ENCODE measurements at places on chromosomes 12 and 14. TPM values are rescaled to one million over a fixed set of nuclear protein-coding genes. Genes with fewer than 3 reads are reported as not detected.

DNA sequence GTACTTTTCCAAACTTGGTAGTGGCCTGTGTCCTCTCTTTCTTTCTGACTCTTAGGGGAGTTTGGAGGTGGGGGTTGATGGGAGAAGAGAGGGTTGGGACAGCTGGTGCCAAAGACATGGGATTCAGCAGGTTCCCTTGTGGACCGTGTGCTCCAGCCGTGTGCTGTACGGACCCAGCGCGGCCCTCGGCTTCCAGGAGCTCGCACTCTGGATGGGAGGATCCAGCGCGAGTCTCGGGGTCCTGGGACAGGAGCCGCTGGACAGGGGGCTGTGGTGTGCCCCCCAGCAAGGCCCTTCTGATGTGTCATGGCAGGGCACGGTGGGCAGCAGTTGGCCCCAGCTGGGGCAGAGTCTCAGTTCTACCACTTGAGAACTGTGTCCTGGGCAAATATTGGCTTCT, 45.0 kb upstream of the TSPAN9 start:
- no peak for DNase-seq

Gene B3GNT4
- total RNA-seq: 0.55 TPM

GRCh38 chr14:73995977-73996378, 23.1 kb downstream of the ENTPD5 start:
- DNase-seq: no peak

GRCh38 chr12:6132496-6132895, 8.0 kb upstream of the VWF start:
- no peak for DNase-seq

- no peak for DNase-seq
Measured at GRCh38 chr12:49059045-49059298, 1.6 kb downstream of the KMT2D start.

DNA sequence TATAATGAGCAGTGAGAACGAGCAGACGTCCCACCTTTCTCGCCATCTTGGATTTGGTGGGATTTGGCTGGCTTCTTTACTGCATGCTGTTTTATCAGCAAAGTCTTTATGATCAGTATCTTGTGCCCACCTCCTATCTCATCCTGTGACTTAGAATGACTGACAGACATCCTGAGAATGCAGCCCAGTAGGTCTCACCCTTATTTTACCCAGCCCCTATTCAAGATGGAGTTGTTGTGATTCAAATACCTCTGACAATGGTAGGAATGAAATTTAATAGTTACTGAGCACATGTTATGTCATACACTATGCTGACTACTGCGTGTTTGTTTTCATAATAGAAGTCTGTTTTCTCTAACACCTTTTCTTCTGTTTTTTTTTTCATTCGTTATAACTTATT, 1.9 kb downstream of the TMTC3 start:
- no peak for DNase-seq

DNA sequence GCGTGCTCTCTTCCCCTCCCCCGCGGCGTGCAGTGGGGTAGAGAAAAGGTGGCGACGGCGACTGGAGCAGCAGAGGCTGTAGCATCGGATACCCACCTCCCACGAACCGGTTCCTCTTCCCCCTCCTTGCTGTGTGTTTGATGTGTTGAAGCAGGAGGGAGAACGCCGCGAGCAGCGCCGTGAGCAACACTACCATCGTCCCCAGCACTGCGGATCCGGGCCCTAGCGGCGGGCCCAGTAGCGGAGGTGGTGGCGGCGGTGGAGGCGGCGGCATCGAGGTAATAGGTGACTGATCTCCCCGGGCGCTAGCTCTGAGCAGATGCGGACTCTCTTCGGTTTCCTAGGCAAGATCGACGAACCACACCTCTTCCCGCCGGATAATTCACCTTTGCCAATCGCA, 132.9 kb upstream of the AEBP2 start:
- DNase-seq: no peak

Gene MYO1H
- not detected for total RNA-seq

- no peak for DNase-seq
Measured at GRCh38 chr12:59429766-59430165, 166.1 kb upstream of the SLC16A7 start.

- DNase-seq: no peak
Measured at GRCh38 chr12:24945845-24946244, 3.1 kb downstream of the BCAT1 start.

Gene MPHOSPH9
- 104 TPM for total RNA-seq
